ENCODE measurements at places on chromosomes 2 and 18.

GRCh38 chr2:228268756-228269155, 87.3 kb upstream of the SPHKAP start:
- DNase-seq, result no peak

GRCh38 chr18:864872-865273, 39.8 kb upstream of the ADCYAP1 start:
- DNase-seq, result peak; percentile 77

- no peak for DNase-seq
Measured at GRCh38 chr2:58918141-58918540, 677.0 kb upstream of the FANCL start.

DNA sequence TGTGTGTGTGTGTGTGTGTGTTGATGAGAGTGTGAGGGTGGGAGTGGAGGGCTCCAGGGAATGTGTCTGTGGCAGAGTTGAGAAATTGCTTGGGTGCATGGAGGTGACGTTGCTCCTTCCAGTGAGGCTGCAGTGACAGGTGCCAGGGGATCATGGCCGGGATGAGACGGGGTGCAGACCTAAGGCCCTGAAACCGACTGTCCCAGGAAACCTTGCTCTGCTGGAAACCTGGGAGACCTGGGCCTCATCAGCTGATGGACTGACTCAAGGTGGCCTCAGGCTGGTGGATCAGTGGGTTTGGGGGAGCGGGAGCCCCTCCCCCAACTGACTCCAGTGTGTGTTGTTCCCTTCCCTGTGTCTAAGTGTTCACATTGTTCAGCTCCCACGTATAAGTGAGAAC, 56.6 kb downstream of the INHBB start:
- DNase-seq, result no peak

GRCh38 chr2:241081190-241081642, 20.9 kb downstream of the MTERF4 start:
- no peak for DNase-seq

DNA sequence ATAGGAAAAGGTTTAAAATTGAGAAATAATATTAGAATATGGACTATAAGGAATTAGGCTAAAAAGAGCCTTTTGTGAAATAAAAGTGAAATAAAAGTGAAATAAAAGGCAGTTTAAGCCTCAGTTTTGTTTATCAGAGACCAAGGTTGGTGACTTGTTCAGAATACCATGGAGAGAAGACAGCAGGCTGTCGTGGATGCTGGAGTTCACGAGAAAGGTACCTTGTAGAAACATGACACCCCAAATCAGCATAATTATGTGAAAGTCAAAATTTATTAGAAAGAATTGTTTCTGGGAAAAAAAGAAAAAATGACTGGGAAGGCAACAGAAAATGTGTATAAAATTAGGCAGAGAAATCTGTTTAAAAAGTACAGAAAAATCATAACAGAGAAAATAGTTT, 46.5 kb upstream of the SPAG16 start:
- DNase-seq, result no peak

DNA sequence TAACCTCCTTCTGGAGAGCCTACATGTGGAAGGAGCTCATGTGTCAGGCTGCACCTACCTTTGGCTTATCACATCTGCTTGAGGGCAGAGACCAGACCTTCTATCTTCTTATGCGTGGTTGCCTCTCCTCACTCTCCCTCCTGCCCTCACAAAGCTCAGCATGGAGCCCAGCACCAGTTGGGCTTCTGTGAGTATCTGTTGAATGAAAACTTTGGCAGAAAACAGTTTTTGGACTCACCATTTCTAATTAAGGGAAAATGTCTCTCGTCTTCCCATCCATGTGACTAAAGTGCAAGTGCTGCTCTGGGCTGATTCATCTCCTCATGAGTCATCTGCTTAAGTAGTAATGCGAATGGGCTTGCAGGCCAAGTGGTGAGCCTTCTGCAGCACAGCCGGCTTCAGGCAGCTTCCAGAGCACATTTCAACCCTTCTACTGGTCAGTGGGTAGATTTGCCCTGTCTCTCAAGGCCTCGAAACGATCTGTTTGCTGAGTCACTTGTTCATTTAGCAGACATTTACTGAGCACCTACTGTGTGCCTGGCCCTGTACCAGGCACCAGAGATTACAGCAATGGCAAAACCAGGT, 102.6 kb downstream of the VSNL1 start:
- DNase-seq, result peak; percentile 36

- no peak for DNase-seq
Measured at GRCh38 chr2:79393107-79393685, 119.7 kb upstream of the CTNNA2 start.

DNA sequence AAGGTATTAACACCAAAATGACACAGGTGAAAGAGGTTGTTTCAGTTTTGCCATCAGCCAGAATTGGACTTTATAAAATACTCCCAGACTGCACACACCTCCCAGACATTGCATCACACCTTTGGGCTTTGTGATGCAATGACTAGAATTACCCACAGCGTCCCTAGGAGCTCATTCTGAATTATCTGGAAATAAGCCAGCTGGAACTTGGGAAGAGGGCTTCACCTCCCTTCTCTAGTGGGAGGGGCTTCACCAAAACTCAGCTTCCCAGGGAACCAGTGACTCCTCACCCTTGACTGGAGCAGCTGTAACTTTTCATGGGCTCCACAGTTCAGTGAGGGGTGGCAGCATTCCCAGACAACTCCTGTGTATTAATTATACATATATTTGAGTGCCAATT, 83.1 kb upstream of the BZW1 start:
- DNase-seq, result no peak

DNA sequence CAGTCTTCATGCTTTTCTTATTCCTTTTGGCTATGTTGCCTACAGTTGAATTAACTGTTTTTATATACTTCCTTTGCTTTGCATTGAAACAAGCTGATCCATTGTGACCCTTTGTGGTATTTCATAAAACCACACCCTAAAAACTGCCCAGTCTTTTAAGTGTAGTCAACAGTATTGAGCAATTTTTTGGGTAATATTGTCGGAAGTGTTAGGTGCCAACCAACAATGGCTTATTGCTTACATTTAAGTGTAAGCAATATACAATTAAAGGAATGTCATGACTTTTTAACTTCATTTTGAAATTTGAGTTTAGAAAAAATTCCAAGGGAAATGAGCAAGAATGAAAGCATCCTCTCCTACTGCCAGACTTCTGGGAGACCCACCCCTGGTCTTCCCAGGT, 174.1 kb downstream of the NEDD4L start:
- no peak for DNase-seq

DNA sequence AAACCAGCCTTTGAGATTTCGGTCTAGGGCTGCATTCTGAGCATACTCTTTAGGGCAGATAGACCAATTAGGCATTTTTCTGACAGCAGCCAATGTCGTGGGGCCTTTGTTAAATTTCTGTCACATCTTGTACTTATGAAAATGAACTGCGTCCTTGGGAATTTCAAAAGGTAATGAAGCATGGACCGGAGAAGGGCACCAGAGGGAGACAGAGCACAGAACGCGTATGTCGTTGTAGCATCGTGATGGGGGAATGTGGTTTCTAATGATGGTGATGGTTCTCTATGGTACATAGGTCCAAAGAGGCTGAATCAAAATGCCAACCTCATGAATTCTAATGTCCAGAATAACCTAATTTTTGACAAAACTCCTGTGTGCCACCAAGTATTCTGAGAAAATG, 483.9 kb upstream of the CRIM1 start:
- no peak for DNase-seq

DNA sequence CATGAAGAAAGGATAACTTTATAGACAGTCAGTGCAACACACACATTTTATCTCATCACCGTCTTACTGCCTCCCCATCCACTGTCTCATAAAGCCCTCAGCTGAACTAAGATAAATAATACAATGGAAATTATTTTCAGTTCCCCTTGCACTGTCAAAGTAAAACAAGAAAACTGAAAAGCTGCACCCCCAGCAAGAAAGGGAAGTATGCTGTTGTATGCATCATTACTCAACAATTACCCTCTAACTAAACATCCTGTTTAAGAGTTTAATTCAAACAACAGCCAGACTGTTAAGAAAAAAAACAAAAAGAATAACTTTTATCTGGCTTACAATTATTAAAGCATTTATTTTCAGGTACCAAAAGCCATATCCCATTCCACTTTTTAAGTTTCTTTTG, 25.0 kb downstream of the MPPE1 start:
- DNase-seq, result no peak

- DNase-seq, result no peak
Measured at GRCh38 chr2:40384233-40384632, 67.7 kb downstream of the SLC8A1 start.

DNA sequence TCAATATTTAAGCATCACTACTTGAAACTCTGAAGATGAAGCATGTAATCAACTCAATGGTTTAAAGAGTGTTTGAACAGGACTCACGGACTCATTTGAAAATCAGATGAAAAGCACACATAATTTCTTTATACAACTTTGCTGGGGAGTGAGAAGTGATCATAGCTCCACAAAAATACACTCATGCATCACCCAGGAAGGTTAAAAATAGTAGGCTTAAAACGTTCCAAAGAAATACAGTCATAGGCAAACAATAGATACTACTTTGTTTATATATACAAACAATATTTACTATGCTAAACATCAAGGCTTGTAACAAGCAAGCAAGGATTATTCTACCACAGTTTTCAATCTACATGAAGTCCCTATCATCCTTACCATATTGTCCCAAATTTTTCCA, 11.6 kb downstream of the HNRNPLL start:
- DNase-seq, result no peak

GRCh38 chr2:124662946-124663644, 638.0 kb downstream of the CNTNAP5 start:
- DNase-seq, result no peak

- DNase-seq, result no peak
Measured at GRCh38 chr2:102055346-102055990, 63.7 kb downstream of the IL1R2 start.

- DNase-seq, result no peak
Measured at GRCh38 chr2:123961576-123961975, 63.5 kb upstream of the CNTNAP5 start.

- DNase-seq, result no peak
Measured at GRCh38 chr2:28231110-28231631, 161.5 kb upstream of the FOSL2 start.

GRCh38 chr18:79516441-79516931, 120.8 kb downstream of the NFATC1 start:
- no peak for DNase-seq

DNA sequence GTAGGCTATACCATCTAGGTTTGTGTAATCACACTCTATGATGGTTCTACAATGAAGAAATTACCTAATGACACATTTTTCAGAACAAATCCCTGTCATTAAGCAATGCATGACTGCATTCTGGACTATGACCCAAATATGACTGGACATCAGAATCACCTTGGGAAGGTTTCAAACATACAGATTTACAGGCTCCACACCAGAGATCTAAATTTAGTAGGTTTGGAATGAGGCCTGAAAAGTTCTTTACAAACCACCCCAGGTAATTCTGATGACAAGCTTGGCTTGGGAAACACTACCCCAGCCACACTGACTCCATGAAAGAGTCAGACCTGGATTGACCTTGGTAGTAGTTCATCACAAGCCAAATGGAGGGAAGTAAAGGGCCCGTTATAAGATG, 52.2 kb upstream of the NFE2L2 start:
- DNase-seq, result no peak

GRCh38 chr2:287471-287885, 413 bp downstream of the ALKAL2 start:
- DNase-seq, result peak; percentile 26

DNA sequence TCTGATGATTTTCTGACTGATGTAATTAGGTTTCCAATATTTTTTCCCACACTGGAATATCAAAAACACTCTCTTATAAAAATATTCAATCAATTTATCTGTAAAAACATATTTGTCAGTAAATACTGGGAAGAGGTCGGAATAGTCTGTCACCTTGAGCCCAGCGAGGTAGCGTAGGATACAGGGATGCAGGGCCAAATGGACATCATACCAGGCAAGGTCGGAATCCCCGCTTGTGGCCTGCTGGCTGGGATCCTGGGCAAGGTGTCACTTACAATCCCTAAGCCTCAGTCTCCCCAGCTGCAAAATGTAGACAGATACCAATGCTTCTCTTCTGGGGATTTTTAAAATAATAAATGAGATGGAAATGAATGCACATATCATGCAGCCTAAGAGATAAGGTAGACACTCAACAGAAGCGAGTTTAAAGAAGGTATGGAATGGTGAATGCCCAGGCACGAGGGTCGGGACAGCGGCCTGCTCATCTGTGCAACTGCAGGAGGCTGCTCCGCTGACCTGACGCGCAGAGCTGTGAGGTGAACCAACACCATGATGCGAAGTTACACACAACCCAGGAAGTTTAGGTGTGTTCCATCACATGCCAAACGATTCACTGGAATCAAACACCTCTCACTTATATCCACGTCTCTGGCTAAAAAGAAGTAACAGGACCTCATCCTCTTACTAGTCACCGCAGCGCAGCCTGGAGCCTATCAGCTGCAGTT, 98.2 kb downstream of the EIPR1 start:
- no peak for DNase-seq

DNA sequence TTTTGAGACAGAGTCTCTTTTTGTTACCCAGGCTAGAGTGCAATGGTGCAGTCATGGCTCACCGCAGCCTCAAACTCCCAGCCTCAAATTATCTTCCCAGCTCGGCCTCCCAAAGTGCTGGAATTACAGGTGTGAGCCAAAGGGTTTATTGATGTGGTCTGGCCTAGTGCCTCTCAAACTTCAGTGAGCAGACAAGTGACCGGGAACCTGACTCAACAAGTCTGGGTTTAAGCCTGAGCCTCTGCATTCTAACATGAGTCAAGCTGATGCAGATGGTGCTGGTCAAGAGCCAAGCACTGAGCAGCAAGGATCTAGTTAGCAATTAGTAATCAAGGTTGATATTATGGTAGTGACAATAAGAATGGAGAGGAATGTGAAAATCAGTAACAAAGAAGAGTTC, 21.3 kb downstream of the CDK15 start:
- no peak for DNase-seq

DNA sequence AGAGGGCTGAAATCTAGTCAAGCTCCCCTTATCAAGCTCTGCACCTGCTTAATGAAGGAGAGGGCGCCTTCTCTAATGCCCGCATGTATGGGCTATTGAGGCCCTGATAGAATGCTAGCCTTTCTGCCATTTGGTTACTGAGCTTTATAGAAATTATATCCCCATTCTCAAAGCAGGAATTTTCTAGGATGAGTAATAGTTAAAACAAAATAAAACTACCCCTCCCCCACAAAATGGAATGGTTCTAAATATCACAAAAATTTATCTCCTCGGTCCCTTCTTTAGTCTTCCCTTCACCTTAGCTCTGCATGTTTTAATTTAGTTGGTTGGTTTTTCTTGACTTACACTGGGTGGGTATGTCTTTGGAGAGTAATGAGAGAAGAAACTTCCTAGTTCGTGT, 37.7 kb downstream of the CD28 start:
- DNase-seq, result no peak

DNA sequence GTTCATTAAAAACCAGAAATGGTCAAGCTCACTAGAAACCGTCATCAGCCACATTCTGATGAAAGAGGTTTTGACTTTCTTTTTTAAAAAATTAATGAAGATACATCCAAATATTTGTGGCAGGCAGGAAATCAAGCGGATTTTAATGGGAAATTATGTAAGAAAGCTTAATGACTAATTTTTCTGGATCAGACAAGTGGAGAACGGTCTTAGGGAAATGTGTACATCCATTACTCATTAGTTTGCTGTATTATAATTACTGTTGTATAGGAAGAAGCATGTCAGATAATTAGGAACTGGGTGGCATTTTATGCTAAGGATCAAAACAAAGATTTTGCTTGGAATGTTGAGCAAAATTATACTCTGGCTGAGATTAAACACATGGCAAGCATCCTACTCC, 39.4 kb downstream of the AGAP1 start:
- DNase-seq, result no peak

- DNase-seq, result no peak
Measured at GRCh38 chr2:218679119-218679518, 7.2 kb downstream of the STK36 start.
